BJ (cell line): ENCODE measurements at places on chromosomes 11 and 22. TPM values are rescaled to one million over a fixed set of nuclear protein-coding genes. Genes with fewer than 3 reads are reported as not detected.

The TSSK2 gene
- not detected in 2 replicates for polyA plus RNA-seq

The ABTB2 gene
- 2.8 and 6.3 TPM in 2 replicates for polyA plus RNA-seq

The RSF1 gene
- 6.0 and 12.0 TPM in 2 replicates for polyA plus RNA-seq

GRCh38 chr22:30733181-30733631, 38.5 kb downstream of the OSBP2 start:
- DNase-seq: no peak

GRCh38 chr22:31607696-31608095, 54.3 kb downstream of the PISD start:
- no peak for DNase-seq

DNA sequence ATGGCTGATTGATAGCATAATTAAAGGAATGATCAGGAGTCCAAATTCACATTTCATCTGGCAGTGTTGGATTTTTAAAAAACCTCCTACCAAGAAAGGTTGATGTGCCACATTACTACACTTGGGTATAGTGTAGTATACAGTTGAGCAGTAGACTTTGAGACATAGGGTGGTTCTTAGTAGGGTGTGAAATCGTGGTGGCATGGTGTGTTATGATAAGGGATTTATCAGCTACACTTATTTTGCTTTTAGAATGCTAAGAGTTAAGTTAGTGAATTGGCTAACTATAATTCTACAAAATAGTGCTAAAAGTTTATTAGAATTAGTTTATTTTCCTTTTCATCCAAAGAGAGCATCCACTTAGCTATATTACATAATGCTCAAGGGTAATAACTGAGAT, 13.1 kb downstream of the TBCEL start:
- no peak for DNase-seq

- no peak for DNase-seq
Measured at GRCh38 chr11:3341298-3341697, 37.6 kb downstream of the ZNF195 start.

DNA sequence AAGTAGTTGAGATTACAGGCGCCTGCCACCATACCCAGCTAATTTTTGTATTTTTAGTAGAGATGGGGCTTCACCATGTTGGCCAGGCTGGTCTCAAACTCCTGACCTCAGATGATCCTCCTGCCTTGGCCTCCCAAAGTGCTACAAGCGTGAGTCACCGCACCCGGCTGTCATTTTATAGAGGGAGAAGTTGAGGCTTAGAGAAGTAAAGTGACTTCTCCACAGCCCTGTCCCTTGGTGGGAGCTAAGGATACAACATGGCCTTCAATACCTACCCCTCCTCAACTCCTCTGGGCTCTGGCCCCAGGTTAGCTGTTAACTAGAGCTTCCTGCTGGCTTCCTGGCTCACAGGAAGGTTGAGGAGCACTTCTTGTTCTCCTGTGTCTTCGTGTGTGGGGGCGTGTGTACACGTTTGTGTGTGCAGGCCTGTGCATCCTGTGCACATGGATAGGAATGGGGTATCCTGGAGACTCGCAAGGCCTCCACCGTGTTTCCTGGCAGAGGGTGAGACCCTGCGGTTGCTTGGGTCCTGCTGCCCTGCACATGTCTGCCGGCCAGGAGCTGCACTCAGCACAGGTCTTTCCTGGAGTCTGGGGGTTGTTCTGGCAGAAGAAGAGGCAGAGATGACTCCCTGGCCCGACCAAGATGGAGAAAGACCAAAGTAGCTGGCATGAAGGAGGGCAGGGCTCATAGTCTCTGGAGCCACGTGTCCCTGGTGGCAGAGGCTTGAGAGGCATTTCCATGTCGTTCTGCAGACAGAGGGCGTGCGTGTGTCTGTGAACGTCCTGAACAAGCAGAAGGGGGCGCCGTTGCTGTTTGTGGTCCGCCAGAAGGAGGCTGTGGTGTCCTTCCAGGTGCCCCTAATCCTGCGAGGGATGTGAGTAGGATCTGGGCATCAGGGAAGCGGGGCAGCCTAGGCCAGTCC, 2.4 kb downstream of the SIDT2 start:
- DNase-seq: no peak

GRCh38 chr22:21709688-21710087, 25.9 kb downstream of the YPEL1 start:
- no peak for DNase-seq
